ENCODE measurements at places on chromosomes 12 and 14.

GRCh38 chr14:71726580-71727021, 205.6 kb upstream of the RGS6 start:
- no peak for DNase-seq

GRCh38 chr12:78229591-78230101, 399.0 kb downstream of the NAV3 start:
- DNase-seq, result no peak

DNA sequence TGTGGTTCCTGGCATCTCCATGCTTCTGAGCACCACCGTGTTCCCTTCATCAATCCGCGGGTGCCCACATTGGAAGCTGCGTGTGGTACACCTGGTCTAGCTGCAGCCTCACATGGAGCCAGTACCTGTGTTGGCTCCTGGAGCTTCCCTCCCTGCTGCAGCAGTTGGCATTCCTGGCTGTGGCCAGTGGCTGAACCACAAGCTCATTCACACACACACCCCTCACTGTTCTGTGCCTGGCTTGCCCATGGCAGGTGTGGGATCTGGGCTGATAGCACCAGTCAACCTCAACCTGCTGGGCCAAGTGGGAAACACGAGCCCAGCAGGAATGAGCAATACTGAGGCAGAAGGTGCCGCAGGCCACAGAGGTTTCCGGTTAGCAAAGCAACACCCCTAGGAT, 256.2 kb upstream of the LRFN5 start:
- no peak for DNase-seq

GRCh38 chr14:69373104-69373503, 25.0 kb downstream of the ERH start:
- DNase-seq, result no peak
